ENCODE measurements at places on chromosomes 7 and 10.

DNA sequence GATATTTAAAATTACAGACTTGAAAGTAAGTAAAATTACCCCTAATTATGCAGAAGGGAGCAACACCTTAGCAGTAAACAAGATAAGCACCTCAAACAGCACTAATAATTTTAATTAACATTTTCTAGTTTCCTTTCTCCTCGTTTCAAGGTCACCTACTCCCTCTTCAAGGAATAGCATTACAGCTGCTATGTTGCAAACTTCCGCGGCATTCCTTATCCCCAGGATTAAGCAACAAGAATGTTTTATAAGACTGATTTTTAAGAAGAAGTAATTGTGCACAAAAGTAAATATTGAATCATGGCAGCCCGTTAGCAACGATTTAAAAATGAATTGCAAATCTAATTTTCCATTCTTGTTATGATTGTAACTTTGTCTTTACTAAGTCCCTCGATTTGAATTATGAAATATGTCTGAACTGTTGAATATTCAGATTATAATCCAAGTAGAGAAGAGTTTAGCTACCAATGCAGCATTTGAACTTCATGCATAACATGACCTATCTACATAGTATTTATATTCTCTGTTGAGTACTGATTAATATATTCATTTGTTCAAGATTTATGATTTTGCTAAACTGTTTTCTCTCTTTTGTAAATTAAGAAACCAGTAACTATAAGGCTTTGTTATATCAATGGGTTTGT, 593.5 kb upstream of the MGMT start:
- no peak for DNase-seq

GRCh38 chr7:100684534-100685042, 9.5 kb downstream of the GIGYF1 start:
- no peak for DNase-seq

- no peak for DNase-seq
These were observed 877.9 kb downstream of the KCNMA1 start for GRCh38 chr10:76759681-76760080.

GRCh38 chr10:99850021-99850766, 67.8 kb downstream of the ABCC2 start:
- DNase-seq: no peak

- DNase-seq: no peak
These were observed 2.1 kb downstream of the KIF5B start for GRCh38 chr10:32054094-32054493.

DNA sequence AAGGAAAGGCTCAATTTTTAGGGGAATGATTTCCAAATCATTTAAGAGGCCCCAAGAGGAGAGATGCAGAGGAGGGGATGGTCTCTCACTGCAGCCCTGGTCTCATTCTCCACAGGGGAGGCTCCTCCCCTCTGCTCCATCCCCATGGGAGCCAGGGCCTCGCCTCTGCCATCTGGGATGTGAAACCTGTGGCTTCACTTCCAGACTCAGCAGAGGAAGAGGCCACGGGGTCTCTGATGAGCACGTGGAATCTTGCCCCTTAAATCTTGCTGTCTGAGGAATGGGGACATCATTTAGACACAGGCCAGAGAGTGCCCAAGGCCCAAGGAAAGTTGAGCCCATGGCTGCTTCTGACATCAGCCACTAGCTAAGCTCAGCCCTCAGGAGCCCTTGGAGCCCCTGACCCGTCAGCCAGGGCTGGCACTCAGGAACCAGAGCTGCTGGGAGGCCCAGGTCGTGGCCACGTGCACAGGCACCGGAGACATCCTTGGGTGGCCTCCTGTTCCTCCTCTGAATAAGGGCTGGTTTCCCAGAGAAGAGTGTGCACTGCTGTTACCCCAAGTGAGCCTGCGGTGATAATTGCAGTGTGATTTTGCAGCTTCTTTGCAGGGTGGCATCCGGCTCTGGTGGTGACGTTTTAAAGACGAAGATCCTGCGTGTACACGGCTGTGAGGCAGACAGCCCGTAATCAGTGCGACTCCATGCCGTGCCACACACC, 50.5 kb downstream of the VIPR2 start:
- DNase-seq: no peak

DNA sequence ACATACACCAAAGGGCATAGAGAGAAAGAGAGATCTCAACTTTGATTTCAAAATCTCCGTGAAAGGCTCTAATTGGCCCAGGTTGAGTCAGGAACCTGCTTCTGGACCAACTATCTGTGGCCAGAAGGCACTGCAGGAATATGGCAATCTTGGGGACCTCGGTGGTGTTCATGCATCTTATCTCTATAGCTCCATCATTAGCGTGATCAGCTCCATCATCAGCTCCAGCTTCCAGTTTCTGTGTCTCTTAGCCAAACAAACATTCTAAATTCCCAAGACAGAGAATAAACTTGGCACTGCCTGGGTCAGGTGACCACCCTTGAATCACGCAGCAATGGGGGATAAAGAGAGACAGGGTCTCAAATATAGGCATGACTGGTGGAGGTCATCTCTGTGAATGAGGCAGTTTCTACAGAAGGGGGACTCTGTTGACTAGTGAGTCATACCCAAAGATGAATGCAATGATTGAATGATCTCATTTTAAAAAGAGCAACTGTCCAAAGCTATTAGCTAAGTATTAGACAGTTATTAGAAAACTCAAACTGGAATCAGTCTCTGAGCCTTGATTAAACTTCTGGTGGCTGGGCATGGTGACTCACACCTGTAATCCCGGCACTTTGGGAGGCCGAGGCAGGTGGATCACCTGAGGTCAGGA, 5.4 kb upstream of the NRF1 start:
- no peak for DNase-seq

GRCh38 chr10:124716369-124716768, 27.8 kb downstream of the FAM53B start:
- DNase-seq: no peak

DNA sequence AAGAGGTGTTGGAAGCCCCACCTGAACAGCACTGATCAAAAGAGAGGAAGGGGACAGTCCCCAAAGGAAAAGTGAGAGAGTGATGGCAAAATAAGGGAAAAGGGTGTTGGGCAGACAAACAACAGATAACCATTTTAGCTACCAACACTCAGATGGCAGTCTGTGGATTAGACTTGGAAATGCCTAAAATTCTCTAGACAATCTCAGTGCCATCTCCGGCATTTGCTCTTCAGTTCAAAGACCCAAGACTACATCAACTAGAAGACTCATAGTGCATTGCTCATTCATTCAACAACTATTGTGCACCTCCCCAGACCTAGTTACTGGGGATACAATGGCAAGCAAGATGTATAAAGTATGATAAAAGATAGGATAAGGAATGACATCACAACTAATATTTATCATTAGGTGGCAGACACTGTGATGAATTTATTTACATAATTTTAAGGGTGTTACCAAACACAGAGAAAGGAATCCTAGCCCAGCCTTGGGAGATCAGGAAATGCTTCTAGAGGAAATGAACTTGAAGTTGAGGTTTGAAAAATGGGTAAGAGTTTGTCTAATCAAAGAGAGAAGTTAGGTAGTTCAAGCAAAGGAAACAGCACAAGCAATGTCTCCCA, 109.3 kb upstream of the ARID5B start:
- no peak for DNase-seq

GRCh38 chr10:91389636-91390512, 20.3 kb upstream of the HECTD2 start:
- no peak for DNase-seq
